Effector CD8-positive, alpha-beta T cell (primary cell): ENCODE measurements at places on chromosomes 4 and X.

- DNase-seq: no peak
Measured at GRCh38 chr4:148795156-148795864, 353.1 kb upstream of the NR3C2 start.

- DNase-seq: no peak
Measured at GRCh38 chr4:4974727-4975126, 44.5 kb downstream of the CYTL1 start.

DNA sequence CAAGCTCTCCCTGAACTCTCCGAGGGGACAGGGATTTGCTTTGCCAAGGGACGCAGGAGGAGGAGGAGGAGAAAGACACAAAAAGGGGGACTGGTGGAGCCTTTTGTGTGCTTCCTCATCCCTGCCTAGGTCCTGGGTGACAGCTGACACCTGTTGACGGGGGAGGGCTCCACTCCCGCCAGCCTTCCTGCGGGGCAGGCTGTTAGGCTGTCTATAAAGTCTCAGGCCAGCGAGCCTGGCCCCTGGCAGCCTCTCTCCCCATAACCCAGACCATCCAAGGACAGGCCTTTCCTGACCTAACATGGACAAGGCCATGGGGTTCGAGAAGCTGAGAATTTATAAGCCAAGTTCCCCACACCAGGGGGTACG, 832 bp upstream of the EVC2 start:
- DNase-seq: no peak

GRCh38 chrX:72330131-72330530, 24.4 kb upstream of the CITED1 start:
- no peak for DNase-seq

DNA sequence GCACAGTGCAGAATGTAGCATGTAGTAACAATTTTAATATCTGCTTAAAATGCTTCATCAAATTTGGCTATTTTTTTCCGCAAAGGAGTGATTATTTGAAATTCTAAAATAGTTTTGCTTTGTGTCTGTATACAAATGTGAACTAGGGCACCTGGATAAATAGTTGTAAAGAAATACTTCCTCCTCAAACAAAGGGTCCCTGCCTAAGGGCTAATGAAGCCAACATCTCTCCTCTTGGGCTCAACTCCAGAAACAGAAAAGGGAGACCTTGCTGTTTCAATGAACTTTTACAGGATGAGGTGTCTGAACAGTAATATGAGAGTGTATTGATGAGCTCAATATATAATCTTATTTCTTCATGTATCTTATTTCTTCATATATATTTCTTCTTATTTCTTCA, 30.8 kb upstream of the SCOC start:
- DNase-seq: no peak

GRCh38 chr4:176794651-176795050, 1.9 kb upstream of the VEGFC start:
- DNase-seq: no peak

GRCh38 chrX:73916931-73917667, 354.1 kb downstream of the CHIC1 start:
- no peak for DNase-seq

DNA sequence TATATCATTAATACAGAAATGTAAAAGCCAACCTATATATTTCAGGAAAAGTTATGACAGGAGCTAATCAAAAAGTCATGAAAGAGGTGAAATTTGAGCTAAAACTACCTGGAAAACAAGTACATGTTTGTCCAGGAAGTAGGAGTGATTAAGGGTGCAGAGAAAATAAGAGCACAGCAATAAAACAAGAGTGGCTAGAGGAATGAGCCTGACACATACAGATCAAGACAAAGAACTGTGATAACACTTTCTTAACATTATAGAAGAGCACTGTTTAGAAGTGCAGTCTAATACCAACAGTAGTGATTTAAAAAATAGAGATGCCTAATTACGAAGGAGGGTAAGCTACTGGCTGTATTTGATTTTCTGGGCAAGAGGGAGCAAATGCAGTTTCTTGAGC, 125.1 kb downstream of the WDFY3 start:
- DNase-seq: no peak
